Ascending aorta (tissue), 2 donors: ENCODE measurements at places on chromosomes 1 and 21. TPM values are rescaled to one million over a fixed set of nuclear protein-coding genes. Genes with fewer than 3 reads are reported as not detected.

GRCh38 chr1:6365047-6365446 is 28.5 kb downstream of the ACOT7 start:
- DNase-seq, result no peak
- H3K27ac ChIP-seq, result no peak overlapping the region
- H3K36me3 ChIP-seq, result no peaks in the 10 kb centered on the region
- H3K4me1 ChIP-seq, result peaks cover 24% of the 10 kb centered on the region

DNA sequence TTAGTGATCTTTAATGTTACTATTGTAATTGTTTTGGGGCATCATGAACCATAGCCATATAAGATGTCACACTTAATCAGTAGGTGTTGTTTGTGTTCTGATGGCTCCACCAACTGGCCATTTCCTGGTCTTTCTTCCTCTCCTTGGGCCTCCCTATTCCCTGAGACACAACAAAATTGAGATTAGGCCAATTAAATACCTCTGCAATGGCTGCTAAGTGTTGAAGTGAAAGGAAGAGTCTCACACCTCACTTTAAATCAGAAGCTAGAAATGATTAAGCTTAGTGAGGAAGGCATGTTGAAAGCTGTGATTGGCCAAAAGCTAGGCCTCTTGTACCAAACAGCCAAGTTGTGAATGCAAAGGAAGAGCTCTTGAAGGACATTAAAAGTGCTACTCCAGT is 30.7 kb downstream of the PPP2R5A start:
- no peak overlapping the region for H3K4me3 ChIP-seq
- no peak for DNase-seq
- H3K27me3 ChIP-seq, result no peaks in the 10 kb centered on the region
- H3K27ac ChIP-seq, result peak overlapping the region; percentile 12

DNA sequence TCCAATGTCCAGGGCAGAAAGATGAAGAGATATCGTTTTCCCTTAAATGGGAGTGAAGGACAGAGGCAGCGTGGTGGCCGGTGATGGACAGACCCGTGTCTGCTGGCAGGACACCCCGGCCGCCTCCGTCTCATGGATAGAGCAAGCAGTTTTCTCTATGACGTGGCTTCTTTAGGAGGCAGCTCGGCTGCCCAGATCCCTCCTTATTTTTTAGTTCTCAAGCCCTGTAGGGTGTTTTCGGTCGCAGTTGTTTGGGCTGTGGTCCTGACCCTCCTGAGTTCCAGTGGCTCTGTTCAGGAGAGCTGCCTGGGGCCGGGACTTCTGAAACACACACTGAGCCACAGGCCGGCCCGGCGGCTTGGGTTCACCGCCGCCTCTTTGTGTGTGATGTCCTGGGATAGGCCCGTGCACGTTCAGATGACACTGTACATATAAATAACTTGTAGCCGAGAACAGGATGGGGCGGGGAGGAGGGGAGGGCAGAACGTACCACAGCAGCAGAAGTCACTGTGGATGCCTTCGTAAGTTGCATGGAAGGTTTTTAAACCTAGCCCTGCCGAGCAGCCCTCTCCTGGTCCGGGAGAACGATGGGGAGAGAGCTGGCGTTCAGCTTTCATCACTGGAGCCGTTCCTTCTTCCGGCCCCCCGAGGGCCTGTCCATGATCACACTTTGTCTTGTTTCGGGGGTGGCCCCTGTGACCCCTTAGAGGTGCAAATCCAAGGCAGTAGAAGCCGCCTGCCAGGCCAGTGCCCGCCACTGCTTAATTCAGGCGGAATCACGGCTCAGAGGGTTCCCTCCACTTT is 65.2 kb downstream of the SIK1 start:
- no peaks in the 10 kb centered on the region for H3K4me1 ChIP-seq
- H3K27me3 ChIP-seq, result no peaks in the 10 kb centered on the region
- H3K36me3 ChIP-seq, result no peaks in the 10 kb centered on the region

DNA sequence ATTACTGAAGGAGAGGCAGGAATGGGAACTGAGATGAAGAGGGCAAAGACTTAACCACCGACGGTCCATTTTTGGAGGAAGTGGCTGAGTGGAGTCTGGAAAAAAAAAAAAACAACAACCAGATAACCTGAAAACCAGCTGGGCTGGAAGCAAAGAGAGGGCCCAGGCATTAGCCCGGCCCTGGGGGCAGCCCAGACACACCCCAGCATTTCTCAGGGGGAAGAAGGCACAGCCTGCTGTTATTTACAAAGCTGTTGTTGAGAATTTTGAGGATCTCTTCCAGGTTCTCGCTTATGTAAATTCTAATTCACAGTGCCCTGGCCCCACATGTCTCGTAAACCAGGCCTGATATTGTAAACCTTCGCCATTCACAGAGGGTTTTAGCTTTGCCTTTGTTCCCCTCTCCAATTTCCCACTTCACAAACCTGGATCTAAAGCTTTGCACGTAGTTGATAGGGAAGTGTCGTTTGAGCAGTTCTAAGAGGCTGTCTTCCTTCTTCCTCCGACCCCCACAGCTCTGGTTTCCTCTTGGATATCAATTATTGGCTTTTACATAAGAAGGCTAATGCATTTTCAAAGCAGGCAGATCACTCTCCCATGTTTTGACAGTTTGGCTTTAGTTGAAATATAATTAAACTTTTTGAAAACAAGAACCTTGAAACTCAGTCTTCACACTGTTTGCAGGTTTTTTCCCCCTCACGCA is 161.8 kb upstream of the IRF2BP2 start:
- H3K4me3 ChIP-seq, result no peak overlapping the region
- DNase-seq, result peak; percentile 52
- H3K27me3 ChIP-seq, result no peaks in the 10 kb centered on the region
- peak overlapping the region; percentile 46 for H3K27ac ChIP-seq

- H3K27me3 ChIP-seq, result no peaks in the 10 kb centered on the region
- no peak overlapping the region for H3K4me3 ChIP-seq
- H3K27ac ChIP-seq, result no peak overlapping the region
- DNase-seq, result no peak
- no peaks in the 10 kb centered on the region for H3K4me1 ChIP-seq
These were observed 200.1 kb upstream of the CAMK1G start for GRCh38 chr1:209383422-209383821.

GRCh38 chr1:243500512-243500911 is 244.7 kb downstream of the SDCCAG8 start:
- no peak overlapping the region for H3K4me3 ChIP-seq
- H3K27me3 ChIP-seq, result no peaks in the 10 kb centered on the region
- peaks cover 6% of the 10 kb centered on the region for H3K4me1 ChIP-seq
- DNase-seq, result no peak

Gene OR10R2
- not detected for total RNA-seq

Gene CORT
- total RNA-seq, result not detected

Gene PGBD5
- total RNA-seq, result not detected

Gene RIMKLA
- total RNA-seq, result 2.7 TPM

Gene ETV3L
- total RNA-seq, result not detected

Gene DNM3
- total RNA-seq, result 9.6 TPM

Gene PDE4B
- total RNA-seq, result 4.5 TPM
